ENCODE measurements at places on chromosomes 11 and 22.

DNA sequence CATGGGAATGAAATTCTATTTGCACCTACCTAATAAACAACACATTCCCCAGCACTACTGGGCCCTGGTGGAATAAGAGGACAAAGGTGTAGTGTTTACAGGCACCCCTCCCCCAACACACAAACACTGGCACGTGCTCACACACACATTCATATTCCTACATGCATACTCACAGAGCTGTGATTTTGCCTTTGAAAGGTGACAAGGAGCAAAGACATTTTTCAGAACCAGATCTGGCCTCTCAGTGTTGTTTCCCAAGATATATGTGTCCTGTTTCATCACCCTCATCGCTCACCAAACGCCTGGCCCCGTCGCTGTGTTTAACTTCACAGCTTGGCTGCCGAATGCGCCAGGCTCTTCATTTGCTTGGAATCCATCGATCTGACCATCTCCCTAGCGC, 292.6 kb downstream of the NTM start:
- DNase-seq, result no peak

GRCh38 chr11:58907780-58908179, 31.5 kb upstream of the GLYATL1 start:
- no peak for DNase-seq

DNA sequence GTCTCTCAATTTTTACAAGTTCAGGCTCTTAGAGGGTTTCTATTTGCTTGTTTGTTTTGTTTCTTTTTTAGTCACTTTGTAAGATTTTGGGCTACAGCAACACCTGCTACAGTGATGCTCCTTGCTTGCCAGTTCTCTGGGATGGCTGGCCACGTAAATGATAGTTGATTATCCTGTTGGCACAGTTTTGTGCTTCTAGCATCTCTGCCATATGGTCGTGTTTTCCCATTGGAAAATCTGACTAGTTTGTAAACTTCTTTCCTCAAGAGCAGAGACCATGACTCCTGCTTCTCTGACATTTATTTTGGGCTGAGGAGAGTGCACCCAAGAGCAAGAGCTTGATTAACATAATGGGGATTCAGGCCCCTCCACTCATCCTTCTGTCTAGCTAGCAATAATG, 1621.6 kb upstream of the RAG2 start:
- no peak for DNase-seq

GRCh38 chr11:69106031-69106811, 49.5 kb upstream of the SMIM38 start:
- no peak for DNase-seq

DNA sequence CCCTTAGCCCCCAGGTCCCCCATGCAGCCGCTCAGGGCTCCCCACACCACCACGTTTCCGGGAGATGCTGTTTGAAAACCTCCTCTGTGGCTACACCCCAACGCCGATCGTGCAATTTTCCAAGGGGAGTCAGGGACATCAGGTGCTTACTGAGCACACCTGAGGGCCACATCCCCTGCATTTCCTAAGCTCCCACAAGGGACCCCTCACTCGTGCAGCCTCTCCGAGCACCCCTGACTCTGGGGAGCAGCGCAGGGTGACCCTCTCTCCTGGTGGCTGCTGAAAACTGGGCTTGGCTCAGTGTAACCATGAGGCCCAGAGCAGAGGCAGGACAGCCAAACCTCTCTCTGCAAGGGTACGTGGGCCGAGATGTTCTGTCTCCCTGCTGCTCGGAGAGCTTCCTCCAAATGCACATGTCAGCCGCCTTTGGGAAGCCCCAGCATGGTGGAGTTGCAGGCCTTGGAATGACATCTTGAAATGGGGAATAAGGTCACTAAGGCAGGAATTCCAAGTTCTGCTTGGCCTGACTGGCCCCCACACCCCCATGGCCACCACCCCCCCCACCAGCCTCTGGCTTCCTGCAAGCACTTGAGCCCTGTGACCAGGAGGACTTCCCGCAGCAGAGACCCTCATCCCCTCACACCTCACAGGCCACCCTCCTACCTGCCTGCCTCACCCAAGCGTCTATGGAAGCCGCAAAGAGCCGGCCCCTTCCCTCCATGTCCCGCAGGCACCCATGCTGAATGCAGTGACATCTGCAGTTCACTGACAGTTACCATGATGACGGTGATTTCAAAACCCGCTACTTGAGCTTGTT, 257.4 kb downstream of the BRD1 start:
- DNase-seq, result no peak

DNA sequence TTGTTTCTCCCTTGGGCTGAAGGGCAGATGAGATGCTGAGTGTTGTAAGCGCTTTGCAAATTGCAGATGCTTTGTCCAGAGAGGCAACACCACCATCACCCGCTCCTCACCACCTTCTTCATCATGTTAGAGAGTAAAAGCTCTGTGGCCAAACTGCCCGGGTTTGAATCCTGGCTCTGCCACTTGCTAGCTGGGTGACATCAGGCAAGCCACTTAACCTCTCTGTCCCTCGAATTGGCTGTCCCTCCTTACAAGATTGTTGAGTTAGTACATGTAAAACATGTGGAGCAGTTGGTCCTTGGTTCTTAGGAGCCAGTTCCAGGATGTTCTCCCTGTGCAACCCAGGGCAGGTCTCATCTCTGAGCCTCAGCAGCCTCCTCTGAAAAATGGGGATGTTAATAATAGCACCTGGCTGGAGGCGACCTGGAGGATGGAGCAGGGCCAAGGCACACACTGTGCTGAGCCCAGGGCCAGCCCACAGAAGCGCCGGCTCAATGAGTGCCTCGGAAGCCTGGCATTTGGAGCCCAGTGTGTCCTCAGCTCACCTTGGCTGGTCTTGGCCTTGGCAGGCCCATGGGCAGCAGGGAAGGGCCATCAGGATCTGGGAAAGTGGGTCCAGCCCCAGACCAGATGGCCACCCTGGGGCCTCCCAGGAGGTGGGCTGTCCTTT, 10.5 kb downstream of the C11orf86 start:
- no peak for DNase-seq

DNA sequence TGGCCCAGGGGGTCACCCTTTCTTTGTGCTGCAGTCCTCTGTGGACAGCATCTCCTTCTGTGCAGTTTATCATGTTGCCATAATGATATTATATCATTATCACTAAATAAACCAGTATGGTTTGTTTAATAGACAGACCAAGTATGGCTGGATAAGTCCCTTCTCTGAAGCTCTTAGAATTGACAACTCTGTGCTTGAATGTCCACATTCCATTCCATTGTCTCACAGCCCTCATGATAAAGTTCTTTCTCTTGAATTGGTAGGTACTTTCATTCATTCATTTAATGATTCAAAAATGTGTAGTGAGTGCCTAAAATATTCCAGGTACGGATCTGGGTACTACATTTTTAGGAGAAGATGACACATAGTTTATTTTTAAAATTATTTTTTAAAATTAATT, 7.8 kb downstream of the RPS6KA4 start:
- DNase-seq, result no peak

GRCh38 chr22:50724616-50725015, 13.4 kb upstream of the ACR start:
- no peak for DNase-seq

- peak; percentile 54 for DNase-seq
These were observed 33.8 kb downstream of the SYT13 start for GRCh38 chr11:45252134-45252856.

DNA sequence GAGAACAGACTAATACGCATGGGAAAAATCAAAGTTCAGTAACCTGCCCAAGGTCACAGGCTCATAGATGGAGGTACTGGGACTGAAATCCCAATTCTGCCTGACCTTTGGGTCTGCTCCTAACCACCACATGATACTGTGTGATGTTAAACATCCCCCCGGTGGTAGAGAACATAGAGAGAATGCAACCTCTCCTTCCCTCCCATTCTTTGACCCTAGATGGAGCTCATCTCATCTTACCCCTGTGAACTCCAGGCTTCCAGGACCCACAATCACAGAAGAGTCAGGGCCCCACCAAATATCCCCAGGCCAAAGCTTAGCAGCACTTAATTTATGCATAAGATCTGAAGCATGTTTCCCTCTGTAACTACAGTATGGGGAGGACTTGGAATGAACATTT, 198.5 kb downstream of the MYO18B start:
- no peak for DNase-seq

DNA sequence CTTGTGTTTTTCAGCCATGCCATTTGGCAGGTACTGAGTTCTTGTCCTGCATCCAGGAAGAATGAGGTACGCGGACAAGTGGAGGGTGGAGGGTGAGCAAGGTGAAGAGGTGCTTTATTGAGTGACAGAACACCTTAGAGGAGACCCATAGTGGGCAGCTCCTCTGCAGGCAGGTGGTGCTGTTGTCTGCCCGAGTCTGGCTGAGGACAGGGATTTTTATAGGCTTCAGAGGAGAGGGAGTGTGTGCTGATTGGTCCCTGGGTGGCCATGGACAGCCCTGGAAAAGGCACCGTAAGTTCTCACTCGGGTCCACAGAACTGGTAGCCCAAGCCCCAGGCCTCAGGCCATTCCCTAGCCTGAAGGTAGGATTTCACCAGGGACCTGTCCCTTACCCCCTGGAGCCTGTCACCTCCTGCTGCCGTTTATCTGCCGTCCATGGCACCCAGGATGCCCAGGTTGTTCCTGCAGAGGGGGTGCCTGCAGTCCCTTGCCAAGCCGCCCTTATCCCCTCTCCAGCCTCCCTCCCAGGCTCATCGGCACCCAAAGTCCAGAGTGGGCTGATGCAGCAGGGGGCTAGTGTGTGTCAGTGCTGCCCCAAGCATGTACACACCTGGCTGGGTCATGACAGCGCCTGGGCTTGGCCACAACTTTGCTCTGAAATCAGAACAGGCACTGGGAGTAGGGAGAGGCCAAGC, 213.6 kb downstream of the LRRC4C start:
- no peak for DNase-seq

GRCh38 chr22:38034884-38035529, 22.2 kb upstream of the PICK1 start:
- no peak for DNase-seq

DNA sequence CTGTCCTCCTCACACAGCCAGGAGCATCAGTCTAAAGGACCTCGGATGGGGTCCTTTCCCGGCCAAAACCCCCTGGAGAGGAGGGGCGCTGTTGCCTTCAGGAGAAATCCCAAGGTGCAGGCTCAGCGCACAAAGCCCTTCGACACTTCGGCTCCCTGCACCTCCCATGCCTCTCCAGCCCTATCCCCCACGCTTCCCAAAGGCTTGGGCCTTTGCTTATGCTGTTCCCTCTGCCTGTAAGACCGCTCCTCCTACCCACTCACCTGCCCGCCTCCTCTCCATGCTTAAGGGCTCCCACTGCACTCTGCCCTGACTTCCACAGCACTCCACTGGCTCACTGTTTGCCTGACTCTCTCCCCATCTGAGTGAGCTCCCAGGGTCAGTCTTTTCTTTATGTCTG, 13.5 kb downstream of the SLC15A3 start:
- no peak for DNase-seq

DNA sequence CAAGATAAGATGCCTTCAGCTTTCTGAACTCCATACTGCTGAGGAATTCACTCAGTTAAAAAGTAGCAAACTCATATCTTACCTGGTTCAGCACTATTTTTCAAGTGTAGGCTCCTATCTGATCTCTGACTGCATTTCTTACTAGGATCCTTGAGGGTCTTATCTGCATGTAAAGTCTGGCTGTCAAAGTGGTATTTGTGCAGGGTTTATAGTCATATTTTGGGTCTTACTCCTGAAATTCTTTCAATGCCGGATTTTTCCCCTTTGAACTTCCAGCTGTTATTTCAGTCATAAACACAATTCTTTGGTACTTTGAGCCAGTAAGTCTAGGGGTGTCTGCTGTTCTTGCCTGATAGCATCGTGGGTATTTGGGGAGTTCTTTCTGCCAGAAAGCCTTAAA, 25.3 kb upstream of the NOX4 start:
- DNase-seq, result no peak

GRCh38 chr11:9493492-9493891, 32.7 kb downstream of the ZNF143 start:
- peak; percentile 70 for DNase-seq

GRCh38 chr11:43278193-43278956, 33.4 kb upstream of the API5 start:
- DNase-seq, result peak; percentile 78

- no peak for DNase-seq
These were observed 104.8 kb downstream of the ARHGAP42 start for GRCh38 chr11:100791860-100792259.

DNA sequence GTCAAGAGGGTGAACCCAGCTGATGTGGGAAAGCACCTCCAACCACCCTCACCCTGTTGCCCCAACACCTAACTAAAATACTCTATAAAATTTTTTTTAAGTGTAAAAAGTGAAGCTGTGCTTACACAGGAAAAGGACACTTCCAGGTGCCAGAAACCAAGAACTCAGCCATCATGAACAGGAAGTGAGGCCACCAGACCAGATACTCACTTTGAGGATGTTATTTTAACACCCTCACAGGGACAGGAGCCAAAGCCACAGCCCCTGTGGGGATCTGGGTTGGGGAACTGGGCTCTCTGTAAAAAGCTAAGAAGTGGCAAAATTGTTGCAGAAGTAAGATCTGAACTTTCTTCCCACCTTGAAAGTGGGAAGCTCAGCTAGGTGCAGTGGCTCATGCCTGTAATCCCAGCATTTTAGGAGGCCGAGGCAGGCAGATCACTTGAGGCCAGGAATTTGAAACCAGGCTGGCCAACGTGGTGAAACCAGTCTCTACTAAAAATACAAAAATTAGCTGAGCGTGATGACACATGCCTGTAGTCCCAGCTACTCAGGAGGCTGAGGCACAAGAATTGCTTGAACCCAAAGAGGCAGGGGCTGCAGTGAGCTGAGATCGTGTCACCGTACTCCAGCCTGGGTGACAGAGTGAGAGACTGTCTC, 3.8 kb downstream of the RSPH14 start:
- DNase-seq, result peak; percentile 22

DNA sequence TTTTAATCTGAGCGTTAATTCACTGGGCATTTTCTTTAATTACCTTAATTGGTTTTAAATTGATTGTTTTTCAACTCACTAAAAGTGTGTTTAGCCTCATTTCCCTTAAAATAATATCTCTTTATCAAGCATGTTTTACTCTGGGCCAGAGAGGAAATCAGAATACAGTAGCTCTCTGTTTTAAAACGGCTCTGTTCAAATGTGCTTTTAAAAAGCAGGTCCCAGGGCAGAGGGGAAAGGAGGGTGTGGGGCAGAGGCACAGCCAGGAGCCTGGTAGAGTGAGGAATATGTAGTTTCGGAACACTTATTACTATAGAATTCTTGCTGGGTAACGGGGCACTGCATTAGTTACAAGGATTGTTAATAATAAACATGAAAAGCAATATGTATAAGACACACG, 47.6 kb downstream of the FBXO7 start:
- no peak for DNase-seq

GRCh38 chr11:46895821-46896220, 22.5 kb downstream of the LRP4 start:
- DNase-seq, result no peak

GRCh38 chr11:64237484-64237951, 3.1 kb downstream of the VEGFB start:
- DNase-seq, result no peak

Measured in OCI-M1 (cell line).